ENCODE measurements at places on chromosomes 1 and 21. TPM values are rescaled to one million over a fixed set of nuclear protein-coding genes. Genes with fewer than 3 reads are reported as not detected.

Gene ARHGAP29
- total RNA-seq, result 32.5 TPM

Gene OR2T6
- total RNA-seq, result not detected

GRCh38 chr1:47663286-47663685 is 225.4 kb downstream of the FOXD2 start:
- DNase-seq, result no peak

DNA sequence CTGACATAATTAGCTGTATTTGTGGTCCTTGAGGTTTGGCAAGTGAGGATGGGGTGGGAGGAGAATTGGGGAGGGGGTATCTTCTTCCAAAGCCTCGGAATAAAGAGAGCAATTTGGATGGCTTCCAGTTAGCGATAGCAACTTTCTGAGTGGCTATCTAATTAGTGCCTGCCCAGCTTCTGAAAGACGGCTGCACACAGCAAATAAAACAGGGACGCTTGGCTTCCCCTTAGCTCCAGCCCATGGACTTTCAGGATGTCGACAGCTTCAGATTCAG is 31.1 kb downstream of the KLHDC7A start:
- no peak for DNase-seq

Measured in fibroblast of the aortic adventitia (primary cell).